ENCODE measurements at places on chromosomes 4 and X.

- no peak for DNase-seq
Observed at GRCh38 chrX:107206697-107207065, 270 bp downstream of the DNAAF6 start.

GRCh38 chrX:68417651-68418050 is 15.6 kb downstream of the OPHN1 start:
- DNase-seq: no peak

GRCh38 chr4:42928582-42928981 is 36.1 kb downstream of the GRXCR1 start:
- no peak for DNase-seq

- DNase-seq: no peak
Observed at GRCh38 chr4:175656649-175657048, 155.4 kb downstream of the GPM6A start.

DNA sequence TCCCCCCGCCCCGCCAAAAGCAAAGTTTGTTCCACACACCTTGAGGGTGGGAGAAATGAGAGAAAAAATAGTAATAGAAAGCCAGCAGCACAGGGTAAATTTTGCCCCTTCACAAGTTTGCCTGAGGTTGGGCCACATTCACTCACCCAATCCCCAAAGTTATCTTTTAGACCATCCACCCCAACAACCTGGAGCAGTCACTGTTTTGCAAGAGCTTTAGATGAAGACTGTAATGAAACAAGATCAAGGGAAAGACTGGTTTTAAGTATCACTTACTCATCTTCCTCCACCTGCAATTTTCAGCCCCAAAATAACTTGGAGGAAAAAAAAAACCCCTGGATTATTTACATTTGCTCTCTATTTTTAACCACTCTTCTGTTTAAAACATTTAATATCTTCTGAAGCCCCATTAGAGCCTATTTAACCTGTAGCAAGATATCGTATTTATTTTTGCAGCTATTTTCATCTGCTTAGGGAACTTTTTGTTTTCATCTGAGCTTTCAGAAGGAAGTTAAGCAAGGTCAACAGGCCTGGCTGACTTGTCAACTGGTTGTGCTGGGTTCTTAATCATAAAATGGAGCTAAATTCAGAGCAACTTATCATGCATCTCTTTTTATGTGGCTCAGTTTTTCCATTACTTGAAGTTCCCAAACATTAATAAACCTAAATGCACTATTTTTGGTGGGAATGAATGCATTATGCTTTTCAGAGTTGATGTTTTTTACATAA is 24.6 kb upstream of the TBL1X start:
- DNase-seq: no peak

DNA sequence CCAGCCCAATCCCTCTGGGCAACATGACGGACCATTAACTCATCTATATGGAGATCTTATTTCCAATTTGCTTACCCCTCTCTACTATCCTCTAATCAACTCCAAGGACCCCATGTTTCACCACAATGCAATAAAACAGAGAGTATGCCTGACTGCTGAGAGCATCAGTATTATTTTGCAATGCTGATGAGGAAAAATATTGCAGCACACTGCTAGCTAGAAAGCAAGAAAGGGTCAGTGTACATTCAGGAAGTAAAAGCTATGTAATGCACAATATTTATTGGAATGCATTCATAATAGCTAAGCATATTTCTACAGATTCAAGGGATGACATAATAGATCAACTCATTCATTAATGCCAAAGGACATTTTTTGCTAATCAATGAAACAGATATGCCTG is 33.2 kb downstream of the ARAP2 start:
- DNase-seq: no peak
